ENCODE measurements at places on chromosomes 11 and 22.
A peak's percentile ranks its signal among the peaks of the same experiment; 100 is the strongest.

- DNase-seq, result no peak
Measured at GRCh38 chr11:64835616-64836447, 8.6 kb downstream of the CDC42BPG start.

DNA sequence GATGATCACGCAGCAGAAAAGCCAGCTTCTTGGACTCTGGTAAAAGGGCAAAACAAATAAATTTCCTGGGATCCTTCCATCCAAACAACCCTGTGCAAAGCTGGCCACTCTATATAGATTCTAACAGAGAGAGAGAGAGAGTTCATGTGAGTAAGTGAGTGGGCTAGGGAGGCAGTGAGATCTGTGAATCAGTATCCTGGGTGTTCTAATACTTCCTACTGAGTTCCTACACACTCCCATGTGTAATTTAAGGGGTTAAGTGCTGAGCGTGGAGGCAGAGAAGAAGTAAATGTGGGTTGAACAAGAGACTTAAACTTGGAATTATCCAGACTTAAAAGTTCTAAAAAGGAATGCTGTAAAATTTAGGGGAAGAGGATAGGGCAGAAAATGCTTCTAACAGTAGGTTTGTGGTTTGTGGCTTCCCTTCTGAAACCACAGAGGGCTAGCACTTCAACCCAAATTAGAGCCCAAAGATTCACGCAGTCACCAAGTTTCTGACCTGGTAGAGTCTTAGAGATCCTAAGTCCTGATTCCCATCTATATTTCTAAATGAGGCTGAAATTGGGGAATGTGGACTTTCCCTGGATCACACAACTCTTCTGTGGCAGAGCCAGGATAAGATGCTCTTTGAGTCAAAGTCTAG is 413.9 kb downstream of the TENM4 start:
- DNase-seq, result no peak

GRCh38 chr11:112012874-112013273 is 12.3 kb upstream of the DLAT start:
- DNase-seq, result no peak

DNA sequence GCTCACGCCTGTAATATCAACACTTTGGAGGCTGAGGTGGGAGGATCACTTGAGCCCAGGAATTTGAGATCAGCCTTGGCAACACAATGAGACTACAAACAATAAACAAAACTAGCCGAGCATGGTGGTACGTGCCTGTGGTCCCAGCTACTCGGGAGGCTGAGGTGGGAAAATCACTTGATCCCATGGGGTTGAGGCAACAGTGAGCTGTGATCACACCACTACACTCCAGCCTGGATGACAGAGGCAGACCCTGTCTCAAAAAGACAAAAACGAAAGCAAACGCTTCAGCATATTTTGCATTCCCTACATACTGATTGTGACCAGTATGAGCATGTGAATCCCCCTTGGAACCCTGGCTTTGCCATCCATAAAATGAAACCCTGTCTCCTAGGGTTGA is 33.9 kb upstream of the MN1 start:
- DNase-seq, result no peak

GRCh38 chr11:32100495-32100894 is 9.6 kb downstream of the RCN1 start:
- no peak for DNase-seq

- no peak for DNase-seq
Measured at GRCh38 chr11:69099180-69099579, 50.4 kb downstream of the TPCN2 start.

DNA sequence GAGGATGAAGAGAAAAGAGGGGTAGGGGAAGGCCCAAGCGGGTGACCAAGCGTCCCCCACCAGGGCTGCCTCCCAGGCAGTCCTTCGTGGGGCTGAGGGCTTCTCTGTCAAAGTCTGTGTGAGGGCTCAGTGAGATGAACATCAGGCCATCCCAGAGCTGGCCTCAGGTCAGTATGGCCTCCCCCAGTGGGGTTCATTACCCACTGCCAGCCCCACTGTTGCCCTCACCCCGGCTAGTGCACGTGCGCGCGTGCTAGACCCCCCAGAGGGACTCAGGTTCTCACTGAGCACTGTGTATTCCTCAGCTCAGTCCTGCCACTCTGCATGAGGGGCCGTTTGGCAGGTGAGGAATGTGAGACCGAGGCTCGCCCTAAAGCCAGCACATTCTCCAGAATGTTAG is 3.3 kb downstream of the KDELR3 start:
- DNase-seq, result no peak

- DNase-seq, result no peak
Measured at GRCh38 chr22:37163575-37164504, 14.1 kb upstream of the IL2RB start.

GRCh38 chr11:35290876-35291275 is 128.5 kb downstream of the SLC1A2 start:
- no peak for DNase-seq

DNA sequence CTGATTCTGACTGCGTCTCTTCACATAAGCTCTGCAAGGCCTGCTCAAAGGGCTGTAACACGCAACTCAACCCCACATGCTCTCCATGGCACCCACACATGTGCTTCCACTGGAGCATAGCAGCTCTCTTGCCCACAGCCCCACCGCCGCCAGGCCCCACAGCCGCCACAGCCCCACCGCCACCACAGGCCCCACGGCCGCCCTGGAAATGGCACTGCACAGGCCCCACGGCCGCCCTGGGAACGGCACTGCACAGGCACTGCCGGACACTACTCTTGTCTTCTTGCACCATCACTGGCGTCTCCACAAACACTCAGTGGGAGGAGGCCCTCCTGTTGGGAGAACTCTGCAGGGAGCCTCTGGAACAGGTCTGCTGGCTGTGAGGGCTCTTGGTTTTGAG is 8.6 kb downstream of the MOB2 start:
- DNase-seq, result no peak

GRCh38 chr11:92844197-92844596 is 125.3 kb upstream of the MTNR1B start:
- DNase-seq, result no peak

- no peak for DNase-seq
Measured at GRCh38 chr22:25928038-25928437, 186.1 kb downstream of the MYO18B start.

DNA sequence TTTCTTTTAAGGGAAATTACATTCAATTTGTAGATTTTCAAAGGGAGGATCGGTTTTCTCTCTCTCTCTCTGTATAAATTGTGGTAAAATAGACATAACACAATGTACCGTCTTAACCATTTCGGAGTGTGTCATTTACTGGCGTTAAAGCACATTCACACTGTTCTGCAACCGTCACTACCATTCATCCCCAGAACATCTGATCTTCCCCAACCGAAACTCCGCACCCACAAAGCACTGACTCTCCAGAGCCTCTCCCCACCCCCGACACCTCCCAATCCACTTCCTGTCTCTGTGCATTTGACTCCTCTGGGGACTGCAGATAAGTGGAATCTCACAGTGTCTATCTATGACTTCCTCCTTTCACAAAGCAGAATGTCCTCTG is 15.9 kb upstream of the GRAMD4 start:
- DNase-seq, result peak; percentile 89

Data from SIG-M5 (cell line).